ENCODE measurements at places on chromosomes 1 and 21. TPM values are rescaled to one million over a fixed set of nuclear protein-coding genes. Genes with fewer than 3 reads are reported as not detected.

GRCh38 chr1:61135291-61135690 lies 52.9 kb downstream of the NFIA start:
- no peak for DNase-seq

DNA sequence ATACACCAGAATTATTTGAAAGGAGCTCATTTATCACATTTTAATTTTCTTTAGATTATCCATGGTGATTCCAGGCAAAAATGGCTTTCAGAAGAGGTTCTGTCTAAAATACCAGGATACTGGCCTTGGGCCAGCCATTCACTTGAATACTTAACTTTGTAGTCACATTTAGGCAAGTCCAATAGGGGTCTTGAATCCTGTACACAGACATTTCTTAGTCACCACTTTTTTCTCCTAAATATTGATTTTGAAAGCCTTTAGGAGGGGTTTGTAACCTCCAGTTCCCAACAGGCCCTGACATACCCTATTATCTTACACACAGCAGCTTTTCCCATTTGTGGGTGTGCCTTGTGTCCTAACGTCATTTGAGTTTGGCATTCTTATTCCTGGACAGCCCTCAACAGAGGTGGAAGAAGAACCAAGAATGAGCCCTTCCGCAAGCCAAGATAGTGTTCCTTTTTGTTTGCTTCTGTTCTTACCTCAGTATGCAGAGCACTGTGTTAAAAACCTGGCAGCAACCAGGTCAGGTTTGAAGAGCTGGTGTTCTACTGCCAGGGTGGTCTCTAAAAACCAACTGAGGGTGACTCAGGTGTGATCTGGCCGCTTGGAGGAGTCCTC lies 19.5 kb downstream of the MAP3K7CL start:
- DNase-seq, result no peak

DNA sequence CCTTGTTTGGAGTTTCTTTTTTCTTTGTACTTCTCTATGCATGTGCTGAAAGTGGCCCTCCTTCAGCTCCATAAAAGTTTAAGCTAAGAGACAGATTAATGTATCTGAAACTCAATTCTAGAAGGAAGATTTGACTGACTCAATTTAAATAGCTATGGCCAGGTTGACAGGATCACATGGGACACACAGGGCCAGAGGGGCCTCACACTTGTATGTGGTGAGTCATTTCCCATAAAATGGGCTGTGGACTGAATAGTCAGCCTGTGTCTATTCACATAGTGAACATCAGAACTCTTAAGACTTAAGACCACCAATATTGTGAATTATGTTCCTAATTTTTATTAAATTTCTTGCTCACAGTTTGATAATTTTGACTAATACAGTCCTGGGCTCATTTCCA lies 45.7 kb upstream of the DEPDC1 start:
- no peak for DNase-seq

- no peak for DNase-seq
Observed at GRCh38 chr1:46448109-46448911, 41.3 kb upstream of the DMBX1 start.

DNA sequence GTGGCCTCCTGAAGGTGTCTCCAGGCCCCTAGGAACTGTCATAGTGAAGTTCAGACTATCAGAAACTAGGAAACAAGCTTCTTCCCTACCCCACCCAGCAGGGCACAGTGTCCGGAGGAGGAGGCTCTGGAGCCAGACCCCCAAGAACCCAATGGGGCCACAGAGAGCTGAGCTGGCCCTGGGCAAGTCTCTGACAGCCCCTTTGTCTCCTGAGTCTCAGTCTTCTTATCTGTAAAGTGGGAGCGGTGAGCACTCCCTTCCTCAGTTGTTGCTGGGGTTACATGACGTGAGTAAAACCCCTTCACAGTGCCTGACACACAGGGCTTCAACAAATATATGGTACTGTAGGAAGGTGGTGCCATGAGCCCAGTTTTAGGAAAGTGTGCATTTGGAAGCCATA lies 675.8 kb downstream of the MATN1 start:
- peak; percentile 15 for DNase-seq

- no peak for DNase-seq
Observed at GRCh38 chr1:210764536-210764935, 369.4 kb downstream of the KCNH1 start.

GRCh38 chr1:30750731-30751291 lies 6.8 kb downstream of the LAPTM5 start:
- no peak for DNase-seq

DNA sequence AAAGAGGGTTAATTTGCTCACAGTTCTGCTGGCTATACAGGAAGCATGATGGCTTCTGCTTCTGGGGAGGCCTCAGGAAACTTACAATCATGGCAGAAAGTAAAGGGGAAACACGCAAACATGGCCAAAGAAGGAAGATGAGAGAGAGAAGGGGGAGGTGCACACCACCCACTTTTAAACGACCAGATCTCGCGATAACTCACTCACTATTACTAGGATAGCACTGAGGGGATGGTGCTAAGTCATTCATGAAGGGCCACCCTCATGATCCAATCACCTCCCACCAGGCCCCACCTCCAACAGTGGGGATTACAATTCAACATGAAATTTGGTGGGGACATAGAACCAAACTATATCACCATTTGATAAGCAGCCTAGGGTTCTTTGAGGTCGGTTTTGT lies 2.4 kb upstream of the C1orf115 start:
- no peak for DNase-seq

DNA sequence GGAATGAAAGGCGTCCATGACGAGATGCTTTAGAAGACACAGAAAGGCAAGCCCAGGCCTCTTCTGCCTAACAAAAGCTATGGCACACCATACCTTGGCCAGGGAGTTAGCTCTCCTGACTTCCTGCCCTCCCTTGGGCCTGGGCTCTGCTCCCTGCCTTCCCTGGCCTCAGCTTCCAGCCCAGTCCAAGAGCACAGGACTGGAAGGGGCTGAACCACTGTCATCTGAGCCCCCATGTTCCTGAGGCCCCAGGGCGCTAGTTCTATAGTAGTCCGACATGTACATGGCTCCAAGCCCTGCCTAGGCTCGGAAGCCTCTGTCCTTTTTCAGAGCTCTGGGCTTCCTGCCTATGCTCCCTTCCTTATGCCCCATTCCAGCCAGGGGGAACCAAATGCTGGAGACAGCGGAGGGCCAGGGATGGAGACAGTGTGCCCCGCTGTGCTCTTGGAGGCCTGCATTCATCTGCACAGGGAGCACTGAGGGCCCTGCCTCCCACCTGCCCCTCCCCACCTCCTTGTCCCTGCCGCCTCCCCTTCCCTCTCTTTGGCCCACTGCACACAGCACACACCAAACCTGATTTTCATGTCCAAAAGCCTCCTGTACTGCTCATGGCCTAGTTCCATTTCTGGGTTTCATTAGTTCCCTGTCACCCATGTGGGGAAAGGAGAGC lies 240.1 kb downstream of the RHOU start:
- peak; percentile 48 for DNase-seq

DNA sequence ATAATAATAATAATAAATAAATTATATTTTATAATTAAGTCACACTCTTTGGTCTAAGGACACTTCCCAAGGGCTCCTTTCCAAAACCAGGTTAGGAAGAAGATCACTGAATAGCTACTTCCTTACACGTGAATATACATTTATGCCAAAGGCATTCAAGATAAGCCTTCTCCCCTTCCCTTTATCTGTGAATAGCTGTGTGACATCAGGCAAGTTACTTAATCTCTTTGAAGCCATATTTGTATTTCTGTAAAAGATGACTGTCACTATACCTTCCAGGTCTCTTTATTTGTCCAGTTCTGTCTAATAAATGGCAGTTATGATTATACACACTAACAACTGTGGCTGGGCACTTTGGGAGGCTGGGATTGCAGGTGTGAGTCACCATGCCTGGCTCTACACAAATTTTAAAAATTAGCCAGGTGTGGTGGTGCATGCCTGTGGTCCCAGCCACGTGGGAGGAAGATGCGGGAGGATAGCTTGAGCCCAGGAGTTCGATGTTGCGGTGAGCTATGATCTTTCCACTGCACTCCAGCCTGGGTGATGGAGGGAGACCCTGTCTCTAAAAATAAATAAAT lies 5.5 kb upstream of the RNF11 start:
- DNase-seq, result no peak

- DNase-seq, result no peak
Observed at GRCh38 chr1:37793773-37794371, at the start of gene MANEAL. Gene MANEAL (plus strand): TSS chr1:37793847. CDS start chr1:37794183, 336 bp downstream.

DNA sequence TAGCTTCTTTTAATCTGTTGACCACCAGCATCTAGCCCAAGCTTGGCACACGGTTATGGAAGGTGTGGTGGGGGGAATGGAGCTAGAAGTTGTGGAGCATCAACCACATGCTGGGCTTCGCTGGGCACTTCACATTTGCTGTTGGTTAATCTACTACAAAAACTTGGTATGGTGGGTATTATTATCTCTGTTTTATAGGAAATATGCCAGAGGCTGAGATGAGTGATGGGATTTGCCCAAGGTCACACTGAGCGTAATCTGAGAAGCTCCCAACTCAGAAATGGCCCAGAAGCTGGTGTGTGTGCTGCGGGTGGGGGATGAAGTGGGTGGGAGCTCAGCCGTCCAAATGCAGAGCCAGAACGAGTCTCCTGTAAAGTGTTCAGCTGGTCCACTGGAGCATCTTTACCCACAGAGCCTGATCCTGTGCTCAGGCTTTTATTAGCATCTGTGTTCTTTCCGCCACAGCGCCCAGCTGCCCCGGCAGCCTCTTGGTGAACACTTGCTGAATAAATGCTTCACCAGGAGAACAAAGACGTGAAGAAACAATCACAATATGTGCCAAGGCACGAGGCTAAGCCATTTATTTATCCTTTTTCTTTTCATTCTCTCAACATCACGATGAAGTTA lies 98.6 kb upstream of the JUN start:
- DNase-seq, result no peak

- DNase-seq, result no peak
Observed at GRCh38 chr1:68173283-68173935, 58.9 kb downstream of the WLS start.

DNA sequence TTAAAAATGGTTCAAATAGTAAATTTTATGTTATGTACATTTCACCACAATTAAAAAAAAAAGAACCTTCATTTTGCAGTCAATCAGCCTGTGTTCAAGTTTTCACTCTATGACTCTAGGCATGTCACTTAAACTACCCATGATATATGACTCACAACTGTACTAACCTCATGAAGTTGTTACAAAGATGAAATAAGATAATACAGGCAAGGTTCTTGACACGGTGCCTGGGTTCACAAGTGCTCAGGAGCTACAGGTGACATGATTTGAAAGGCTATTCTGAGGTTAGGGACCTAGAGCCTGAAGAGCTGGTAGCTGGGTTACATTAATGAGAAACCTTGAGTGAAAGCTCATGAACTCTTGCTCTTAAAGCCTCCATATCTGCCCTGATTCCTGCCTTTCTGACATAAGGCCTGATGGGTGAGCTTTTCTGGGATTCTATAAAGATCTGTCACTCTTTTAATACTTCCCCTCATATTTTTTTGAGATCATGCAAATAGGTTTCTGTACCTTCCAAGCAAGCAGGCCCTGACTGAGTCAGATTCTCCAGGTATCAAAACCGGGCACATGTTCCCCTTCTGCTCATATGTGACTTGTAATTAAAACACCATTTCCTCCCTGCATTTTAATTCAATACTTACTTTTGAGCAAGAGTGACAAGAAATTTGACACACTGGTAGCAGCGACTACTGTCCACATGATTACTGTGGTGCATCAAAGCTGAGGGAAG lies 34.0 kb downstream of the PCSK9 start:
- DNase-seq, result no peak

- no peak for DNase-seq
Observed at GRCh38 chr1:26848941-26849774, 13.8 kb upstream of the SFN start.

DNA sequence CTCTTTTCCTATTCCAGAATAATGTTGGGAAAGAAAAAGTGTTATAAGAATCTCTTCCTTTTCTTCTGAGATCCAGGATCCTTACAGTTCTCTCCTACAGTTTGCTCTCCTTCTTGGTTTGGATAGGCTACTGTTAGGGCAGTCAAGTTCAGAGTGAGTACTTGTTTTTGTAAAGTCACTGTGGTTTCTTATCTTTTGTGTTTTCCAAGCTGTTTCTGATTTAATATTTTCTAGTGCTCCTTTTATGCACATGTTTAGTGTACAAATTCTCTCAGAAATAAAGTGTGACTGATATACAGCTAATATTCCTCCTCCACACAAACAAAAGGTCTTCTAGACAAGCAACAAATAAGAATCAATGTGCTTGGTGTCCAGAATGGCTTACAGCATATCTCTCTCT lies 107.7 kb downstream of the BACH1 start:
- no peak for DNase-seq

- no peak for DNase-seq
Observed at GRCh38 chr1:164753521-164754077, 194.6 kb downstream of the PBX1 start.

DNA sequence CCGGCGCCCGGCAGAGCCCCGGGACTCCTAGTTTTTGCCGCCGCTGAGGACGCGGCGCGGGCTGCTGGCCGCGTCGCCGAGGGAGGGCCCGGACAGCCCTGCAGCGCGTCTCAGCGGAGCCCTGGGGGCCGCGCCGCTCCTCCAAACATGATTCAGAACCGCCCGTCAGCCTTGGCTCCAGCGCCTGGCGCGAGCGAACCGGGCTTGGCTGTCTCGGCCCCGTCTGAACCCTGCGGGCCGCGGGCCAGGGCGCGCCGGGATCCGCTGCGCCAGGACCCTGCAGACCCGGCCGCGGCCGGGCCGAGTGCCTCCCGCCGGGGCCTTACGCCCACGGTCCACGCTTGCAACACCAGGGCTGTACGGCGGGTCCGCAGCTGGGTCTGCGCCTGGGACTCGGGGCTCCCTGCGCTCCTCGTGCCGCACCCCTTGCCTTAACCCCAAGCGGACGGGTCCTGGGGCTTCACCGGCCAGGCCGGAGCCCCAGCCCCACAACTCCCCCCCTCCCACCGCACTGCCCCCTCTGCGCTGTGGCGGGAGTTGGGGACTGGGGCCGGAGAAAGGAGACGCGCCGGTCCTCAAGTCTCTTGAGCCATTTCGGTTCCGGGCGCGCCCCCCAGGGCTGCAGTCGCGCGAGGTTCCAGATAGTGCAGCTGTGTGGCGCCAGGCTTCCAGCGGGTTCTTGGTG lies 48.4 kb upstream of the CD34 start:
- peak; percentile 91 for DNase-seq

DNA sequence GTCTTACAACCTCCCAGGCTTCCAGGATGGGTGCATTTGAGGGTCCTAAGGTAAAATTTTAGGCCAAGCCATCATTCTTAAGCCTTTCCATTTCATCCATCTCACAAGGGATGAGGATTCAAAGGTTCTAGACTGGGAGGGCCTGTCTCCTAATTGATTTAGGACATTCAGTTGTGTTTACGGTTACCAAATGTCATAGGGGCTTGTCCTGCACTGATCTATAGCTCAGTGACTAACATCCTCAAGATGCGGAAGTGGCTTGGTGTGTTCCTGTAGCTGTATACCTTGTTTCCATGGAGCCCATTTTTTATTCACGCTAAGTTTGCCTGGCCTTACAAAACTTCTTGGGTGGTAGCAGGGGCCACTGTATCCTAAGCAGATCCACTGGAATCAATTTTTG lies 52.8 kb downstream of the DUSP10 start:
- DNase-seq, result no peak

- no peak for DNase-seq
Observed at GRCh38 chr1:189315035-189315901, 1162.4 kb downstream of the BRINP3 start.

- no peak for DNase-seq
Observed at GRCh38 chr1:68959461-68960030, 462.7 kb upstream of the DEPDC1 start.

GRCh38 chr1:162681122-162681436 lies 48.8 kb downstream of the DDR2 start:
- DNase-seq, result no peak

The LAMB3 gene
- total RNA-seq, result 165 TPM

The LIPI gene
- total RNA-seq, result not detected

The ABCB10 gene
- total RNA-seq, result 11.3 TPM

The CYP4X1 gene
- 6.2 TPM for total RNA-seq

The OR2L3 gene
- not detected for total RNA-seq

The OR2T2 gene
- not detected for total RNA-seq

The EXTL1 gene
- 9.5 TPM for total RNA-seq

The FCAMR gene
- not detected for total RNA-seq

The DNAJC6 gene
- total RNA-seq, result 3.8 TPM
